Stimulated activated CD8-positive, alpha-beta memory T cell treated with anti-CD3 and anti-CD28 coated beads, Interleukin-7, amount 100 ng/mL, for 1 hour (primary cell): ENCODE measurements at places on chromosomes 6 and 20.

DNA sequence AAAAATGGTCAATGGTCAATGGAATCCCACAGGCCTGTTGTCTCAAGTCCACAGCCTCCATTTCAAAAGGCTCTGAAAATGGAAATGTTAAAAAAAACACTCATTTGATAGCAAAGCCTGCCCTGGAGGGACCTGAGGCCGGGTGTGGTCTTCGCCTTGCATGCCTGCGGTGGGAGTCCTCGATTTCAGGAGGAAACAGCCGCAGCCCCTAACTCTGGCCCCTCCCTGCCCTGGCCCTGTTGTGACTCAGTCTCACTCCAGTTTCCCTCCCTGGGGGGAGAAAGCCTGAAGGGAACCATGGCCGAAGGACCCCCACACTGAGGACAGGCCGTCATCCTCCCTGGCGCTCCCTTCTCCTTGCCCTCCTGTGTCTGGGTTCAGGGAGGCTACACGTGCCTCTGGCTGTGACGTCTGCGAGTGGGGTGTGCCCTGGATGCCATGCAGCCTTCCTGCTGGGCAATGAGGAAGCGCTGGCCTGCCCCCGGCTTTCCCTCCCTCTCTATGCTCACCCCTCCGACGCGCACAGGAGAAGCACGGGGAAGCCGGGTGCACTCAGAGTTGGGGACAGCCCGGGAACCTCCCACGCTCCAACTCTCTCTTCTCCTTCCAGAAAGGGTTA lies 9.2 kb downstream of the BHLHE23 start:
- DNase-seq: no peak

GRCh38 chr6:143536866-143537691 lies 25.6 kb upstream of the FUCA2 start:
- DNase-seq: no peak

- no peak for DNase-seq
Measured at GRCh38 chr6:131163886-131164285, 28.6 kb downstream of the AKAP7 start.

DNA sequence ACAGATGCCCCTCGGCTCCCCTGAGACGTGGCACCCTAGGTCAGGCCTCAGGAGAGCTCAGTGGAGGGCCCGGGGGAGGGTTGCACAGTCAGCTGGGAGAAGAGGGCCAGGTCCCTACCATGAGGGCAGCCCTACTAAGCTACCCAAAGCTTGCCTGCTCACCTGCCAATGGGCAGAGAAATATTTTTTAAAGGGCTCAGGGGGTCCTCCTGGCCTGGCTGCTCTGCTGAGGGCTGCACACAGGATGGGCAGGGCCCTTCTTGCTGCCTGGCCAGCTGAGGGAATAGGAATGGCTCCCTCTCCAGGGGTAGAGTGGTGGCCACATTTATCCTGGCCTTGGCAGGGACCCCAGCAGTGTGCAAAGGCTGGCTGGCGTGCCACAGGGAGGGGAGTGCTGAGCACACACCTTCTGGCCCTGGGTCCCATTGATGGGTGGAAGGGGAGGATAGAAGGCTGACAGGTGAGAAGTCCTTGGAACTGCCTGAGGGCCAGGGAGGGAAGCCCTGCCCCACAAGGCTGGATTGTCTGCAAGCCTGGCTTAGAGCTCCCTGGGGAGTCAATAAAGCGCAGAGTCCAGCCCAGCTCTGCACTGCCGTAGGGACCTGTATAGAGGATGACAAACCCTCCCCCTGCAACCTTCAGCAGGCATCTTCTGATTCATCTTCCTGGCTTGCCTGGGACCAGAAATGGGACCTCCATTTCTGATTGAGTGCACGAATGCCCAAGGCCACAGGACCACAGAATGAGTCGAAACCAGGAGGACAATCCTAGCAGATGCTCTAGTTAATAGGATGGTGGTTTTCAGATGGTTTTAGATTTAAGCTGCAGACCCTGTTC lies 62.1 kb downstream of the NOL4L start:
- no peak for DNase-seq

DNA sequence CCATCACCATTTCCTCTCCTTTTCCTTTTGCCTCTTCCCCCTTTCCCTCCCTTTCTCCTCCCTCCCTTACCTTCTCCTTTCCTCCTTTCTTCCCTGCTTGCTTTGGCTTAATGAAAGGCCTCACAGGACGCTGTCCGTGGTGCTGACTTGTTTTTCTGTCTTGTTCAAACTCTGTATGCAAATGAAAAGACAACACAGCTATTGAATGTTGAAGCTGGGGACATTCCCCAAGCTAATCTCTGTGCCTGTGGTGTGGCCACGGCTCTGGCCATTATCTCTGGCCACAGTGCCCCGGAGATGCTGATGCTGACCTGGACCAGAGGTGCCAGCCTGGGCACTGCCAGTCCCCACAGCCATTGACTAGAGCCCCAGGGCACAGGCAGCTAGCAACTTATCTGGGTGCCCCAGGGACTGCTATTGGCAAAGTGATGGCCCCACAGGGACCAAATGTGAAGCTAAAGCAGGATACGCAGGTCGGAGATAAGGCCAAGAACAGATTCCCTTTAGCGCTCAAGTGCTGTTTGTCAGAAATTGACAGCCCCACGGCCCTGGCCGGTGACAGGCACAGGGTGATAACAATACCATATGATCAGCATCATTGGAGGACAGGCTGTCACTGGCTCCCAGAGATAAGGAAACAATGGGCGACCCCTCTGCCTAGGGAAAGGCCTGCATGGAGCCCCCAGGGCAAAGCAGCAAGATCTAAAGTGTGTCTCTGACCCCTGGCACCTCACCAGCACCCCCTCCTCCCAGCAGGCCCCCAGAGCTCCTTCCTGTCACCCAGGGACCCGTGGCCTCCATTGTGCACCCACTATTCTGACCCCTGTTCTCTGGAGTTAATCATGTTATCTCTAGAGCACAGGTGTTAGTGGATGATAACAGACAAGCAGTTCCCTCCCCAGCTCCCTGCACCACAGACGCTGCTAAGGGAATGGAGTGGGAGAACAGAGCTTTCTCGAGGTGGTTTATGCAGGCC lies 31.6 kb upstream of the SLC32A1 start:
- DNase-seq: no peak

GRCh38 chr6:9943026-9943425 lies 471.8 kb downstream of the TFAP2A start:
- no peak for DNase-seq

DNA sequence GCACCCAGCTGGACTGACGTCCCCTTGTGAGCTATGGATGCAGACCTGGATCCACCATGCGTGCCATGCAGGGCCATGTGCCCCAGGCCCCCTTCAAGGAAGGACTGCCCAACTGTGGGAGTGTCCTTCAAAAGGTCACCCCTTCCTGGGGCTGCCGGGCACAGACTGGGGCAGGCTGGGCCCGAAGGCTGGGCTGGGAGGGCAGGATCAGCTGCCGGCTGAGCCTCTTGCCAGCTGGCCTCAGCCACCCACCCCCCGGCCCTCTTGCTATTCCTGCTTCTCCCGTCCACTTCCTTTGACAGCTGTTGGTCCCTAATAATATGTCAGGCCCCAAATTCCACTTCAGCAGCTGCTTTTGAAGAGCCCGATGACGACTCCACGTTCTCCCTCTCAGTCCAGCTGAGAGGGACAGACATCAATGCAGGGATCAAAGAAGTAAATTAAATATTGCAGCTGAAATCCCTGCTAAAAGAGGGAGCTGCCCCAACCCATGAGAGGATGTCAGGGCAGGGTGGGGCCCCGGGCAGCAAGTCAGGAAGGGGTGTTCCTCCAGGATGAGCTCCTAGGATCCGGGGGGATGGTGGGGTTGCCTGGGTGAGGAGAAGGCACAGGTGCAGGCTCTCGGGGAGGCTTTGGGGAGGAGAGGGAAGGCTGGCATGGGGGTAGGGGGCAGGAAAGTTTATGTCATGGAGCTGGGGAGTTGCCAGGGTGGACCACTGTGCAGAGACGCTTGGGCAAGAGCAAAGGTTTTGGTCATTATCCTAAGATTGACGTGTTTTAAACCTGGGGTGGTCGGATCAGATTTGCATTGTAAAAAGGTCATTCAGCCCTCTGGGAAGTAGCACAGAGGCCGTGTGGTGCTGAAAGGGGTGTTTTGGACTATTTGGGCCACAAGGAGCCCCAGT lies 185.0 kb downstream of the ANKRD60 start:
- no peak for DNase-seq

DNA sequence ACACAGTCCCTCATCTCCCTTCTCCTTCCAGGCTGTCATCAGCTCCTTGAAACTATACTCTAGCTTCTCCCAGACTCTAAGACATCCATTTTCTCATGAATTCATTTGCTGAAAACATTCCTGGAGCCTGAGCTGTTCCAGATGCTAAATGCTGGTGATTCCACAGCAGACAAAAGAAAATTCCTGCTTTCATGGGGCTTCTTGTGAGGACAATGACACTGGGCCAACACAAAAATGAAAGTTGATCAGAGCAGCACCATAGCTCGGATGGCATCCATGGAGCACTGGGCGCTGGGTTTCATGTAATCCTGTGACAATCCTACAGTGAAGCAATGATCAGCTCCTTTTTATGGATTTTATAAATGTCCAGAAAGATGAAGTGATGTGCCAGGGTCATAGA lies 47.4 kb upstream of the STX16 start:
- DNase-seq: no peak

GRCh38 chr20:5870568-5870981 lies 79.8 kb downstream of the TRMT6 start:
- DNase-seq: no peak

DNA sequence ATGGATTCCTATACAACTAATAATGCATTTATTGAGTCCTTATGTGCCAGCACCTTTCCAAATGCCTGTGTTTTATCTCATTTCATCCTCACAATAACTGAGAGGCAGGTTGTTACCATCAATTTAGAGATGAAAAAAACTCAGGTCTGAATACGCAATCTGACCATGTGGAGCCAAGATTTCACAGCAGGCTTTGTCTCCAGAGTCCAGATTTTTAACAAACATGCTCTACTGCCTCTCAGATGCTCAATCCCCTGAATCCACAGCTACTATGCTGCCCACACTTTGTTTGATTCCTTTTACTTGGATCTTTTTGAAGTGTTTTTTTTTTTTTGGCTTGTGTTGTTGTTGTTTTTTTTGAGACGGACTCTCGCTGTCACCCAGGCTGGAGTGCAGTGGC lies 46.8 kb downstream of the B4GALT5 start:
- DNase-seq: no peak

DNA sequence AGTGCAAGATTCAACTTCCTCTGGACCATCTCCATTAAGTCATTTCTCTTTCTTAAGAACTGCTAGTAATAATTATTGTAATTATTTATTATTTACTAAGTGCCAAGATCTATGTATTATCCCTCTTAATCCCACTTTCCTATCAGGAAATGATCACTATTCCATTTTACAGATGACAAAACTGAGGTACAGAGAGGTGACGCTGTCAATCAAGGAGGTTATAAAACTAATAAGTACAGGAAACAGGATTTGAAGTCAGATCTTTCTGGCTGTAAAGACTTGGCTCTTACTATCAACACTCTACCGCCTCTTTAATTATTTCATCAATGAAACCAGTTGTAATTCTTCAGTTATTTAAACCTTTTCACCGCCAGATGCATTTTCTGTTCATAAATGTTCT lies 37.4 kb downstream of the BLOC1S5 start:
- no peak for DNase-seq

GRCh38 chr6:26554697-26555504 lies 16.7 kb downstream of the HMGN4 start:
- DNase-seq: no peak

GRCh38 chr20:25145131-25145530 lies 50.4 kb upstream of the ENTPD6 start:
- DNase-seq: no peak

- no peak for DNase-seq
Measured at GRCh38 chr6:46113370-46113769, 16.4 kb upstream of the ENPP4 start.

GRCh38 chr20:45189067-45189609 lies 14.4 kb downstream of the PI3 start:
- DNase-seq: no peak

DNA sequence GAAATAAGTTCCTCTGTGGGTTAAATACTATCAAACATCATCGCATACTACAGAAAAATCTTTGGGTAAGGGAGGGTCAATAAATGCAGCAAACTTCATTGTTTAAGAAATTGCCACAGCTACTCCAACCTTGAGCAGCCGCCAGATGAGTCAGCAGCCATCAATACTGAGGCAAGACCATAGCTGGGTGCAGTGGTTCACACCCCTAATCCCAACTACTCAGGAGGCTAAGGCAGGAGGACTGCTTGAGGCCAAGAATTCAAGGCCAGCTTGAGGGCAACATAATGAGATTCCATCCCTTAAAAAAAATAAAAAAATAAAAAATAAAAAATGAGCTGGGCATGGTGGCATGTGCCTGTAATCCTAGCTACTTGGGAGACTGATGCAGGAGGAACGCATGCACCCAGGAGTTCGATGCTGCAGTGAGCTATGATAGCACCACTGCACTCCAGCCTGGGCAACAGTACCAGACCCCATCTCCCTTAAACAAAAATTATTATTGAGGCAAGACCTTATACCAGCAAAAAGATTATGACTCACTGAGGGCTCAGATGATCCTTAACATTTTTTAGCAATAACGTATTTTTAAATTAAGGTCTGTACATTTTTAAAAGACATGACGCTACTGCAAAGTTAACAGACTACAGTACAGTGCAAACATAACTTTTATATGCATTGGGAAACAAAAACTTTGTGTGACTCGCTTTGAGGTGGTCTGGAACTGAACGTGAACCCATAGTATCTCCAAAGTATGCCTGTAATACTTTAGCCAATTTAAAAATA lies 8.8 kb downstream of the SRPK1 start:
- no peak for DNase-seq

DNA sequence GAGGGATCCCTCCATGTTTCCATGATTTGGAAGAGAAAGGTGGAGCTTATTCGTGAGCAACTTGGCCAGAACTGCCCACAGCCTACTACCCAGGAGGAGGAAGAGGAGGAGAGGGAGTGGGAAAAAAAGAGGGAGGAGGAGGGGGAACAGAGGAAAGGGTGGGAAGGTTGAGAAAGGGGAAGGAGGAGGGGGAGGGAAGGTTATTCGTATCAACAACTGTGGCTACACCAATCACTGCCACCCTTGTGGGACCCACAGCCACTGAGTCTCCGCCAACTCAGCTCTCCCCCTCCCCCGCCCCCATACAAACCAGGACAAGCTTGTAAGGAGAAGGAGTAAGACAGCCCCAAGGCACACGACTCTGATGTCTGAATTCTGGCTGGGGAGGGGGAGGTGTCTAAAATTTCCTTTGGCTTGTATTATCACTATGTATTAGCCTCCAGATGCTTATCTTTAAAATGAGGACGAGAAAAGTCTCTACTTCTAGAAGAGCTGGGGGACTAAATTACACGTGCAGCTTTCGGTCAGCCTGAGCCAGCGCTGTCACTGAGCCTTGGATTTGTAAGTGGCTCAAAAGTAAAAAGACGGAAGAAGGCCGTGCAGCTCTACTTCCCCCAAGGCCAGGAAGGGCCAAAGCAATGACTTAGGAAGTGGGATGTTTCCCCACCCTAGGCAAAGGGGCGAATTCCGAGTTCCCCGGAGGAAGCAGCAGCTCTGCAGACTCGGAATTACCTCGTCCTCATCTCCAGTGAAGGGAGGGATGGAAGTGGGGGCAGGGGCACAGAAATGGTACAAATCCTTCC lies 1.0 kb downstream of the FKBP1A start:
- DNase-seq: no peak

- no peak for DNase-seq
Measured at GRCh38 chr6:101662111-101662897, 268.8 kb downstream of the GRIK2 start.

- DNase-seq: no peak
Measured at GRCh38 chr6:21800948-21801438, 207.4 kb downstream of the SOX4 start.

- DNase-seq: no peak
Measured at GRCh38 chr20:48791014-48791413, 36.8 kb downstream of the PREX1 start.

- no peak for DNase-seq
Measured at GRCh38 chr6:56751604-56752003, 108.9 kb upstream of the DST start.
